ENCODE measurements at places on chromosomes 3 and 15.

DNA sequence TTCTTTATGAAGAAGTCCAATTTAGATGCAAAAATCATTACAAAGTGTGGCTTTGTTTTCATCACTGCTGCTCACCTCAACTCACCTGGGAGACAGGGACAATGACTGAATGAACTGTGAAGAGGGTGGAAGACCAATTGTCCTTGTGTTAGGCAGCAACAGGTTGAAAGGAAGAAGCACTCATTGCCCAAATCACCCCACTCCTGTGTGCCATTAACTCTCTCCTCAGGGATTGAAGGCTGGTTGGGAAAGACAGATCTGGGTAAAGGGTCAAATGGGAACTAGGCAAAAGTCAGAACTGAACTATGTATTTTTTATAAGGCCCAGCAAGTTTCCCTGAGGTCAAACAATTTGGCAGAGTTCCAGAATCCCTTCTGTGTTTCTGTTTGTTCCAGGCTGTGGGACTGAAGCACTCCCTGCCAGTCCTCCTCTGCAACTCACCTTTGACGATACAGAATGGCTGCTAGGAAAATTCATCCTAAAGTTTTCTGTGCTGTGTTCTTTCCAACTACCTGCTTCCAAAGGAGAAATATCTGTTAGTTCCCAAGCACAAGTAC, 68.6 kb upstream of the CCDC39 start:
- DNase-seq = peak; percentile 65
- H3K4me1 ChIP-seq = peaks cover 20% of the 10 kb centered on the region
- H3K27ac ChIP-seq = no peak overlapping the region
- H3K27me3 ChIP-seq = no peaks in the 10 kb centered on the region
- H3K36me3 ChIP-seq = no peaks in the 10 kb centered on the region

- no peaks in the 10 kb centered on the region for H3K27me3 ChIP-seq
- H3K4me1 ChIP-seq = peaks cover 11% of the 10 kb centered on the region
- no peak overlapping the region for H3K4me3 ChIP-seq
- DNase-seq = no peak
These were observed 10.6 kb downstream of the ZNF592 start for GRCh38 chr15:84759018-84759417.

DNA sequence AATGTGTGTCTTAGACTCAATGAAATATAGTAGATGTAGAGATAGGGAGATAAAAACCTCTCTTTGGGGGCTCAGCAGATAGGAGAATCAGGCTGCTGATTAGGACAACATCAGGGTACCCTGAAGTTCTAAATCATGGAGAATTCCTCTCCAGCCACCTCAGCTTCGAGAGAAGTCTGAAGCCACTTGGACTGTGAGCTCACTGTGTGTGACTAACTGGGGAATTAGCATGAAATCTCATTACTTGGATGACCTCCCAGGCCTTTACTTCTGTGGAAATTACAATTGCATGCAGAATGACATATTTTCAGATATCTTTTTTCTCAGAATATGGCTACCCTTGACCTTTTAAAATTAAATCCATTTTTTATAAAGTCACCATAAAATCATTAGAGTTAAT, 128.0 kb upstream of the MRPL3 start:
- H3K27me3 ChIP-seq = no peaks in the 10 kb centered on the region
- no peak for DNase-seq
- no peaks in the 10 kb centered on the region for H3K4me1 ChIP-seq
- no peak overlapping the region for H3K27ac ChIP-seq
- H3K4me3 ChIP-seq = no peak overlapping the region

DNA sequence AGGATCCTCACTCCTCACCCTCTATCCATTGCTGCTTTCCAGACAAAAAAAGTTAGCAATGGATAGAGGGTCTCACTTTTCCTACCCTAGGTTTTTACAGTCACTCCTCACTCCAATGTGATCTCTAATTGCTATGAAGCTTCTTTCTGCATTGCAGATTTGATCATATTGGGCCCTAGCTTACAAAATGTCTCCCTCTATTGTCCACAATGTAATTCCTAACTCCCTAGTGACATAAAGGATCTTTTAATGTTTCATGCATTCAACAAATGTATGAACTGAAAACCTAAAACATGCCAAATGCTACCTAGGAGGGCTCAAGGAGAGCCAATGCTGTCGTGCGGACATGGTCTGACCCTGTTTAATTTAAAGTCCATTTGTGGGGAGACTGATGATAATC, 234.8 kb downstream of the CADM2 start:
- H3K36me3 ChIP-seq = no peaks in the 10 kb centered on the region
- H3K27ac ChIP-seq = no peak overlapping the region
- H3K4me3 ChIP-seq = no peak overlapping the region
- H3K27me3 ChIP-seq = no peaks in the 10 kb centered on the region
- no peak for DNase-seq

DNA sequence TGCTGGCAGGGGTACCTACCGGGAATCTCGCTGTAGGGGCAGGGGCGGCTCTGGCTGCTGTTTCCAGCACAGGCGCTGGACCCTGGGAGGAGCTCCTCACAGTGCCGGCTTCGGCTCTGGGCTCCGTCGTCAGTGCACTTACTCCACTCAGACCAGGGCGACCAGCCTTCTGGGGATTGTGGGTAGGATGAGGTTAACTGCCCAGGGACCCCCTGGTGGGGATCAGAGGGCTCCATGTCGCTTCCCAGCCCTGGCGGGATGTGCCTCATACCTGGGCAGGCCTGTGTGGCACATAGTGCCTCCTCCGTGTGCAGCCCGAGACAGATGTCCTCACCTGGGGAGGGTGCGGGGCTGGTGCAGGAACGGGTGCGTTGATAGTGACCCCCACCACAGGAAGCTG, 115.7 kb downstream of the SEMA5B start:
- no peak for DNase-seq
- H3K36me3 ChIP-seq = no peaks in the 10 kb centered on the region
- H3K27ac ChIP-seq = no peak overlapping the region
- no peaks in the 10 kb centered on the region for H3K27me3 ChIP-seq

- H3K27ac ChIP-seq = no peak overlapping the region
- no peaks in the 10 kb centered on the region for H3K27me3 ChIP-seq
- H3K36me3 ChIP-seq = peaks cover 6% of the 10 kb centered on the region
- no peak overlapping the region for H3K4me3 ChIP-seq
These were observed 108.7 kb downstream of the MYO9A start for GRCh38 chr15:72009222-72009621.

- peak; percentile 18 for DNase-seq
- no peak overlapping the region for H3K27ac ChIP-seq
- no peaks in the 10 kb centered on the region for H3K36me3 ChIP-seq
- H3K27me3 ChIP-seq = no peaks in the 10 kb centered on the region
- no peak overlapping the region for H3K4me3 ChIP-seq
These were observed 167.2 kb downstream of the KCNMB2 start for GRCh38 chr3:178703268-178703975.

- H3K4me3 ChIP-seq = no peak overlapping the region
- no peak overlapping the region for H3K27ac ChIP-seq
- H3K27me3 ChIP-seq = no peaks in the 10 kb centered on the region
- DNase-seq = no peak
These were observed 27.8 kb downstream of the PPCDC start for GRCh38 chr15:75051191-75051608.

- no peaks in the 10 kb centered on the region for H3K4me1 ChIP-seq
- no peak for DNase-seq
- H3K27me3 ChIP-seq = no peaks in the 10 kb centered on the region
- H3K36me3 ChIP-seq = no peaks in the 10 kb centered on the region
These were observed 62.1 kb downstream of the CCR1 start for GRCh38 chr3:46146021-46146420.

DNA sequence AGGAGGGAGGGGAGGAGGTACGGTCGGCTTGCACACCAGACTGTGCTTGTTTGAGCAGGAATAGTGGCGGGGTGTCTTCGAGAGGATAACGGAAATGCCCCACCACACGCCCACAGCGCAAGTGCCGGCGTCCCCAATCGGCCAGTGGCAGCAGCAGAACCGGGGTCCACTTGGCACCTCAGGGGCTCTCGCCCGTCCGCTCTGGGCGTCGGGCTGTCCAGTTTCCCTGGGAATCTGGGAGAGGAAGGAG, 53.7 kb downstream of the CCDC54 start:
- H3K27ac ChIP-seq = no peak overlapping the region
- H3K27me3 ChIP-seq = peaks cover 21% of the 10 kb centered on the region
- no peaks in the 10 kb centered on the region for H3K36me3 ChIP-seq
- no peak for DNase-seq

DNA sequence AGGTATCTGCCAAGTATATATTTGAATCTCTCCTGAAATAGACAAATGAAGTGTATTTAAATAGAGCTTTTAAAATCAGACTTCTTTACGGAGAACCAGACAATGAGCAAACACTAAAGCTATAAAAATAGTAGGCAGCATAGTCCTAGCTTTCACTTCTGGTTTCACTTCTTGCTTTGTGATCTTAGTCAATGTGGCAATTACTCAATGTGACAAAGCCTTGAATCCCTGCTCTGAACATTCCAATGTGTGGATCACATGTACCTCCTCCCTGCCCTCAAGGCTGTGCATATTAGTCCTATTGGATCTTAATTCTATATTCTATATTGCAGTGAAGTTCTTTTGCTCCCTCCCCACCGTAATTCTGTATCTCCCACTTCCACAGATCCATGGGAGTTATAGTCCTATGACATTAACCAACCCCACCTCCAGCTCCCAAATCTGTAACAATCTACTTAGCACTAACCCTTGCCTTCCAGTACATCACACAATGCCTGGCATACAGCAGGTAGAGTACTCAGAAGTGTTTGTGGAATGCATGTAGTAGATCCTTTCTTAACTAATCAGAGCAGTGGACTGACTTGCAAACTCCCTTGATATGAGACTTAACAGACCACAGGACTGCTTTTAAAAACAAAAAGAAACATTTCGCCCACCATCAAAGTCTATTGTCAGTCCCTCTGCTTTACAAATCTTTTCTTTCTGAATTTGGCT, 24.3 kb upstream of the CP start:
- H3K4me1 ChIP-seq = peaks cover 18% of the 10 kb centered on the region
- no peaks in the 10 kb centered on the region for H3K27me3 ChIP-seq
- H3K27ac ChIP-seq = no peak overlapping the region
- no peaks in the 10 kb centered on the region for H3K36me3 ChIP-seq
- no peak overlapping the region for H3K4me3 ChIP-seq

- H3K4me3 ChIP-seq = peak overlapping the region; percentile 50
- DNase-seq = peak; percentile 54
- peaks cover 34% of the 10 kb centered on the region for H3K4me1 ChIP-seq
- H3K27me3 ChIP-seq = no peaks in the 10 kb centered on the region
- H3K36me3 ChIP-seq = no peaks in the 10 kb centered on the region
- H3K27ac ChIP-seq = peak overlapping the region; percentile 99
These were observed 595 bp downstream of the DPH6 start for GRCh38 chr15:35545316-35545823.

- no peaks in the 10 kb centered on the region for H3K4me1 ChIP-seq
- H3K27ac ChIP-seq = no peak overlapping the region
- no peaks in the 10 kb centered on the region for H3K36me3 ChIP-seq
- H3K27me3 ChIP-seq = no peaks in the 10 kb centered on the region
These were observed 39.5 kb upstream of the IQSEC1 start for GRCh38 chr3:13112521-13113345.

DNA sequence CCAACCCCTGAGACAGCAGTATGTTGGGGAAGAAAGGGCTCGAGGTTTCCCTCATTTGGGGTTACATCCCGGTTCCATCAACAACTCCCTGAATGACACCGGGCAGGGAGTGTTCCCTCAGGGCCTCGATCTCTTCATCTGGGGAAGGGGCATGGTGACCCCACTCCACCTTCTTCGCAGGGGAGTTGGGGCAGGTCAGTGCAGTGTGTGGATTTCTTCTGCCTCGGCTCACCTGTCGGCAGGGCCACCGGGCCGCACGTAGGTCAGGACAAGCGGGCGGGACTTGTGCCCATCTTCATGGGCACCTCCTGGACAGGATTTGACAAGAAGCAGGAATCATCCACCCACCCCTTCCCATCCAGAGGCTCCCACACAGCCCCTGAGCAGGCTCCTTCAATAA, 17.4 kb downstream of the GRIP2 start:
- H3K27ac ChIP-seq = no peak overlapping the region
- DNase-seq = no peak
- H3K4me3 ChIP-seq = no peak overlapping the region
- H3K27me3 ChIP-seq = no peaks in the 10 kb centered on the region
- H3K36me3 ChIP-seq = no peaks in the 10 kb centered on the region
- H3K4me1 ChIP-seq = peaks cover 5% of the 10 kb centered on the region

DNA sequence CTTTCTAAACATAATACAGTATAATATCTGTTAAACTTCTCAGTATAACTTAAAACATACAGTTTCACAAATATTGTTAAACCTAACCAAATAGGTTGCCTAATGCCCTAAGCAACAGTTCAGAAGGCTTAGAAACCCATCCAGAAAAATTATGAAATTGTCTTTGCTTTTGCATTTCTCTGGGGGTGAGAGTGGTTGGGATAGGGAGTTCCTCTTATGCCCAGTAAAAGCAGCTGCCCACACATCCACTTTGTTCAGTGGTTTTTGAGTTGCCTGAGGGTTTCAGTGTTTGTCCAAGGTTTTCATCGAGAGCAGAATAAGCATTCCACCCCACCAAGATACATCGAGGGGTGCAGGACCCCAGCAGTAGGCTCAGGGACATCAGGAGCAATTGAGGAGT, 179.4 kb downstream of the CDIN1 start:
- DNase-seq = no peak
- H3K36me3 ChIP-seq = no peaks in the 10 kb centered on the region
- H3K27ac ChIP-seq = no peak overlapping the region
- H3K4me1 ChIP-seq = peaks cover 33% of the 10 kb centered on the region

- peaks cover 7% of the 10 kb centered on the region for H3K4me1 ChIP-seq
- no peaks in the 10 kb centered on the region for H3K36me3 ChIP-seq
- no peak overlapping the region for H3K27ac ChIP-seq
- H3K4me3 ChIP-seq = no peak overlapping the region
- no peaks in the 10 kb centered on the region for H3K27me3 ChIP-seq
These were observed 421.0 kb upstream of the CNTN4 start for GRCh38 chr3:1677576-1678156.

GRCh38 chr3:188756241-188756640, 415.5 kb upstream of the TPRG1 start:
- H3K27ac ChIP-seq = no peak overlapping the region
- peaks cover 8% of the 10 kb centered on the region for H3K4me1 ChIP-seq
- no peaks in the 10 kb centered on the region for H3K36me3 ChIP-seq

GRCh38 chr3:53171827-53172505, 11.0 kb downstream of the PRKCD start:
- no peak overlapping the region for H3K4me3 ChIP-seq
- H3K36me3 ChIP-seq = no peaks in the 10 kb centered on the region
- peaks cover 69% of the 10 kb centered on the region for H3K27me3 ChIP-seq
- no peak overlapping the region for H3K27ac ChIP-seq

DNA sequence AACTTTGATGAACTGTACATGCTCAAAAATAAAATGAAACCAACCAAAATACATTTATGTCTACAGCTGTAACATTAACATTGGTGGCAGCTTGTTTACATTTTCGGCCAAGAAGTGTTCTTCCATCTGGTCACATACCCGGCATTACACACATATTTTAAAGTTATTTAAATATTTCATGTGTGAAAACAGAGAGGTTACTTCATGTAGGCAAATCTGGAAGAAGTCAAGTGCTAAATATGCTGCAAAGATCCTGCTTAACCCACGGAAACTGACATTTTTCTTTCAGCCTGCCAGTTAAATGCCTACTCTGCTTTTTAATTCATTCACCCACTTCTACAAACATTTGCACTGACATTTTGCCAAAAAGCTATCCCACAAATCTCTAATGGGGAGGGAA, 69.7 kb downstream of the MB21D2 start:
- no peak overlapping the region for H3K4me3 ChIP-seq
- no peak for DNase-seq
- no peaks in the 10 kb centered on the region for H3K36me3 ChIP-seq
